ENCODE measurements at places on chromosomes 3 and 15. TPM values are rescaled to one million over a fixed set of nuclear protein-coding genes. Genes with fewer than 3 reads are reported as not detected.

TMEM212 gene
- not detected for total RNA-seq

CD80 gene
- not detected for total RNA-seq

GOLGA6A gene
- total RNA-seq = 0.62 TPM

DCUN1D1 gene
- total RNA-seq = 28.1 TPM

PTH1R gene
- total RNA-seq = 0.31 TPM

CGGBP1 gene
- total RNA-seq = 56.0 TPM

DNASE1L3 gene
- total RNA-seq = 1.1 TPM

A4GNT gene
- not detected for total RNA-seq

GRAMD2A gene
- 0.47 TPM for total RNA-seq

FHIT gene
- total RNA-seq = 7.5 TPM

Data from motor neuron (in vitro differentiated cells).